ENCODE measurements at places on chromosomes 16 and 17.
A peak's percentile ranks its signal among the peaks of the same experiment; 100 is the strongest.

GRCh38 chr16:78696797-78697196, 597.3 kb downstream of the WWOX start:
- DNase-seq = no peak

GRCh38 chr16:81513204-81514040, 68.8 kb downstream of the CMIP start:
- no peak for DNase-seq

GRCh38 chr16:20866801-20867200, 33.4 kb downstream of the DCUN1D3 start:
- DNase-seq = no peak

DNA sequence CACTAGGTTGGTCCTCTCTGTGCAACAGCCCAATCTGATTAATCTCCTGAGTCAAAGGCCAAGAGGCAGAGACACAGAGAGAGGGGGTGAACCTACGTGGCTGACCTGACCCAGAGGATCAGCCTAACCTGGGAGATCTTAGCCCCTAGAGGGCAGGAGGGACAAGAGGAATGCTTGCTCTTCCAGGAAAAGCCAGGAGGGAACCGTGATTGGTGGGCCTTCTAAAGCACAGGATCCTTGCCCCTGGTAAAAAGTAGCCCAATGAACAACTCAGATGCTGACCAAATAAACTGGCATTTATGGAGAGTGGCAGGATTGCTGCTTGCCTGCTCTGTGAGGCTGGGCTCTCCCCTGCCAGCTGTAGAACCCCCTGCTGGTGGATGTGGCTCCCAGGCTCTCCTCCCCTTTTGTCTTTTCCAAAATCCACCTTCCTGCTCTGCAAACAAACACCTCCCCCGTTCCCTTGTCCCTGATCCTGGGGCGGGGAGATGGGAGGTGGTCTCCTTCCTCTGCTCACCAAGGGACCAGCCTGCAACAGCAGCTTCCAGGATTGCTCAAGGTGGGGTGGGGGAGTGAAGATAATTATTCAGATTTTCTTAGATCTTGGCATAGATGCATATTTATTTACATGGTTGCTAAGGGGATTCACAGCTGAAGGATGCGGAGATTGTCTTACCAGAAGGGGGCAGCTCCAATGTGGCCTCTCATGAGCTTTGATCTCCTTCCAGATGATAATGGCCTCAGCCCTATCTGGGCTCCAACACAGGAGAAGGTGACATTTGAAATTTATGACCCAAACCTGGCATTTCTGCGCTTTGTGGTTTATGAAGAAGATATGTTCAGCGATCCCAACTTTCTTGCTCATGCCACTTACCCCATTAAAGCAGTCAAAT, 71.9 kb downstream of the SDR42E1 start:
- no peak for DNase-seq

DNA sequence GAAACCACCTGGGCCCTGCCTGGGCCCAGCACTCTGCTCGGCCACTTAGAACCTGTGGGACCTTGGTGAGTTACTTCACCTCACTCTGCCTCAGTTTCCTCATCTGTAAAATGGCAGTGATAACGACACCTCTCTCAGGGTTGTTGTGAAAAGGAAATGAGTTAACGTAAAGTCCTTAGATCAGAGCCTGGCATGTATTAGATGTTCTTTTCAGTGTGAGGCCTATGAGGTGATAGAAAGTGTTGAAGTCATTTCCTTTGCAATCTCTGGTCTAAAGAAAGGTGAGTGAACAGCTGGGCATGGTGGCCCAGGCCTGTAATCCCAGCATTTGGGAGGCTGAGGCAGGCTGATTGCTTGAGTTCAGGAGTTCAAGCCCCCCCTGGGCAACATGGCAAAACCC, 51.7 kb upstream of the LGALS9 start:
- no peak for DNase-seq

DNA sequence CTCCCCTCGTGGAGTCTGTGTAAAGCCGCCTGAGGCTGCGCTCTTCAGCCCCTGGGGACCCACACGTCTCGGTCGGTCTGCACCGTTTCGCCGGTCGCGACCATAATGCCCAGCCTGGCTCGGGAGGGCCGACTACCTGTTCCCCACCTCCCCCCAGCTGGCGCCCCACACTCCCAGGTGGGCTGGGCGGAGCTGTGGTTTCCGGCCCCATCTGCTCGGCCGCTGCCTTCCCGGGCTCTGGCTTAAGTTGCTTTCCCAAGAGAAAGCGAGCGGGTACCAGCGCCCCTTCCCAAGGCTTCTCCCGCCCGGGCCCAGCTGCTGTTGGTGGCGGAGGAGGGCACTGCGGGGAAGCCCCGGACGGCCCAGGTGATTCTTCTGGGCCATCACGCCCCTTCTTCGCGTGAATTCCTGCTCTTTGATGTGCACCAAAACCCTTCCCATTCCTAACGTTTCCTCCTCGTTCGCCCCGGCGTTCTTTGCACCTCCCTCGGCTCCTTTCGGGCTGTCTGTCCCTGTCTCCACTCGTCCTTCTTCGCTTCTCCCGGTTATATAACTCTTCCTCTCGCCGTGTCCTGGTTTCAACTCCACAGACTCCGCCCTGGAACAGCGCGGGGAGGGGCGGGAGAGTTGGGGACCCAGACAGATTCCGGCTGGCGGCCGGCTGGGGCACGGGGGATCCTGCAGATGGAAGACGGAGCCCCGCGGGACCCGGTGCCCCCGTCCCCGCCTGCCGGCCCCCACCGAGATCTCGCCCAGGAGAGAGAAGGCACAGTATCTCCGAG, 2.0 kb downstream of the KDM6B start:
- no peak for DNase-seq

DNA sequence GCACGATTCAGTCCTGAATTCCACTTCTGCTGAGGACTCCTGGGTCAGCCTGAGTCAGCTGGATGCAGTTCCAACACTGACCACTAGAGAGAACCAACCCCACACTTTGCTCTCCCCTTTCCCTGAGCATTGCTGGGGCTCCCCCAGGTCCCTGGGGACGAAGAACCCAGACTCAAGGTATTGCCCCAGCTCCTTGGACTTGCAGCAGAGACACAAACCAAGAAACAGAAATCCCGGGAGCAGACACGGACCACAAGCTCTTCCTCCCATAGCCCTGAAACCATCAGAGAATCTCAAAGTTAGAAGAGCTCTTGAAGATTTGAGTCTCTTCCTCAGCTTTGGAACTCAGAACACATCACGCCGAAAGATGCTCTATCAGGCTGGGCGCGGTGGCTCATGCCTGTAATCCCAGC, 678 bp upstream of the GH1 start:
- DNase-seq = peak; percentile 75

GRCh38 chr17:55708175-55708974, 14.3 kb downstream of the TMEM100 start:
- no peak for DNase-seq

DNA sequence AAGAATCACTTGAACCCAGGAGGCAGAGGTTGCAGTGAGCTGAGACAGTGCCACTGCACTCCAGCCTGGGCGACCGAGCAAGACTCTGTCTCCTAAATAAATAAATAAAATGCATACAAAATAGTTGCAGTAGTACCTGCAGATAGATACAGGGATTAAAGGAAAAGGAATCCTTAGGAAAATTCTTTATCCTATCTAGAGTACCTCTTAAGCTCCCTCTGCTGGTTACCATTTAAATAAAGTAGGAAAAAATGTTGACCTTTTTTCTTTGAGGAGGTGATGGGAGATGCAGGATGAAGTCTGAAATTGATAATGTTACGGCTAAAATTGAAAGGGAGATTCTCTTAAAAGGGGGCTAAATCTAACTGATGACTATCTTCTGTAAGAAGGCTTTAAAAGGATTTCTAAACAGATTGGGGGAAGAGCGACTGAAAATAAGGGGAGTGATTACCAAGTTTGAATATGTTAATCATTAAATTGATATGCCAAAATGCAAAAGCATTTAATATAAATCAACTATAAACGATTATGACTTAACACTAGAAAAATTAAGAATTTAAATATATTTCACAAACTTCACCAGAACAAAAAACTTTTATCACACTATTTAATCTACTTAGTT, 29.4 kb downstream of the C16orf87 start:
- no peak for DNase-seq

- DNase-seq = no peak
Observed at GRCh38 chr16:81469183-81469677, 24.6 kb downstream of the CMIP start.

GRCh38 chr17:66724581-66725341, 110.2 kb upstream of the CACNG5 start:
- DNase-seq = no peak

- no peak for DNase-seq
Observed at GRCh38 chr17:81064678-81065475, 29.9 kb downstream of the BAIAP2 start.

DNA sequence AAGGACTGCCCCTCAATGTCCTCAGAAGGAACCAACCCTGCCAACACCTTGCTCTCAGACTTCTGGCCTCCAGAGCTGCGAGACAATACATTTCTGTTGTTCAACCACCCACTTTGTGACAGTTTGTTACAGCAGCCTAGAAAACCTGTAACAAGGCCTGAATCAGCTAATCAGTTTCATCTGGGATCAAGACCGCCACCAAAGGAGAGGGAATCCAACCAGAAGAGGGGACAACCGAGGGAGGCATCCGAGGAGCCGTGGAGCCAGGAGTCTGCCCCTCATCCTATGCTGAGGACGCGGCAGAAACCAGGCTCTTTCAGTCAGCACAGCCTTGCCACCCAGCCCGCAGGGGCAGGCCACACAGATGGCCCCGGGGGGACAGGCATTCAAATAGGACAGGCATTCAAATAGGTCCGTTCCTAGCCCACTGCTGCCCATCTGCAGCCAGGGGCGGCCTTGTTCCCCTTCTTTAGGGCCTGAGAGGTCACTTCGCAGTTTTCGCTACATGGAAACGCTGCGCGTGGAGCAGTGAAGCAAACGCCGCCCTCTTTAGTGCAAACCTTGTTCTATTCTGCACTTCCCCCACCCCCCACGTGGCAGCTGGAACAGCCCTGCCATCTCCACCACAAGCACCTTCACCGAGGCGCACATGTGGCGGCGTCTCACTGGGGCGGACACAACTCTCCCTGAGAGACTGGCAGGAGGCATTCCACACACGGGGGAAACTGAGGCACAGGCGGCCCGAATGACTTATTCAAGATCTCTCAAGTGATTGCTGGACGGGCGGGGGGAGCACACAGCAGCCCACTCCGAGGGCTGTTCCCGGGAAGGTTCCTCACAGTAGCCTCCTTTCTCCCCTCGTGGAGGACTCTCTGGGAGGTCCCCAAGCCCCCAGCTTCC, 26.7 kb downstream of the FA2H start:
- DNase-seq = no peak

- DNase-seq = no peak
Observed at GRCh38 chr17:63587770-63588169, 12.9 kb upstream of the TACO1 start.

DNA sequence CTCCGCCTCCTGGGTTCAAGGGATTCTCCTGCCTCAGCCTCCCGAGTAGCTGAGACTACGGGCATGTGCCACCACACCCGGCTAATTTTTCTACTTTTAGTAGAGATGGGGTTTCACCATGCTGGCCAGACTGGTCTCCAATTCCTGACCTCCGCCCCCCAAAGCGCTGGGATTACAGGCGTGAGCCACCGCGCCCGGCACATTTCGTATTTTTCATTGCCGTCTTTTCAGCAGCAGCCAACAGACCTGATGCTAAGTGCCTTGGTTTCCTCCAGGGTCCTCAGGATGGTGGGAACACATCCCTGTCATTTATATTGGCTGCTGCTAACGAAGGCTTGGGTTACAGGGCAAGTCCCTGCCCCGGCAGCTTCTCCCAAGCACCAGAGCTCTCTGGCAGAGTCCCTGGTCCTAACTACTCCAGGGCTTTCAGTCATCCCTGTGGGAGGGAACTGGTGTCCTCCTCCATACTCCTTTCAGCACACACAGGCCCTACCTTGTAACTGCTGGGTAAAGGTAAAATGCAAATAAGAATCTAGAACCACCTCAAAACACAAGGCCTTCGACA, 1.5 kb upstream of the RNF157 start:
- no peak for DNase-seq

DNA sequence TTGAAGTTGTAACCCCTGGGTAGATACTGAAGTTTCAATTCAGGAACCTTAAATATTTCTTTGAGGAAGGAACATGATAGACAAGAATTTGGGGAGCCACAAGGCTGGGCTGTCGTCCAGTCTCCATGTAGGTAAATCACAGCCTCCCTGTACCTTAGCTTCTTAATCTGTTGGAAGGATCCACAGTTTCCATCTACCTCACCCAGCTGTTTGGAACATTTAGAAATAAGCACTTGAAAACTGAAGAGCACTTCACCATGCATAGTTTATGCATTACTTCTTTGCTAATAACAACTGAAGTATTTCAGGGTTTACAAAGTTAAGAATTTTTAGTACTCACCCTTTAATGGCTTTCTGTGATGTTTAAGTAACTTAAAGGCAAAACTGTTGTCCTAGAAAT, 17.2 kb downstream of the TXNDC11 start:
- DNase-seq = no peak

DNA sequence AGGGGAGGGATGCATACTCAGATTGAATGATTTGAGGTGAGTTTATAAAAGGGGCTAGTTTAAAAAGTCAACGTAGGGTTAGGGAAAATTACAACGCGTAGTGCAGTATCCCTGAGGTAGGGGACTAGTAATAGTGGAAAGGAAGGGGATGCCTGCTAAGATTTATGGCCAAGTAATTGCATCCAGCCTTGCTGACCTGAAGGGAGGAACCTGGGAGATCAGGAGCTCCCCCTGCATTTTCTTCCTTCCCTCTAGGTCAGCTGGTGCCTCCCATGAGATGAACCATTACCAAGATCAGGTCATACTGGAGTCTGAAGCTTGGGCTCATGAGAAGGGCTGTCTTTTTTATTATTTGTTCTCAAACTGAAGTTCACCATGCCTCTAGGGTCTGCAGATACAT, 606.6 kb downstream of the TMEM114 start:
- DNase-seq = no peak

GRCh38 chr17:78356101-78356713, 3.7 kb downstream of the SOCS3 start:
- peak; percentile 88 for DNase-seq

- DNase-seq = no peak
Observed at GRCh38 chr16:61797296-61797795, 238.9 kb downstream of the CDH8 start.

DNA sequence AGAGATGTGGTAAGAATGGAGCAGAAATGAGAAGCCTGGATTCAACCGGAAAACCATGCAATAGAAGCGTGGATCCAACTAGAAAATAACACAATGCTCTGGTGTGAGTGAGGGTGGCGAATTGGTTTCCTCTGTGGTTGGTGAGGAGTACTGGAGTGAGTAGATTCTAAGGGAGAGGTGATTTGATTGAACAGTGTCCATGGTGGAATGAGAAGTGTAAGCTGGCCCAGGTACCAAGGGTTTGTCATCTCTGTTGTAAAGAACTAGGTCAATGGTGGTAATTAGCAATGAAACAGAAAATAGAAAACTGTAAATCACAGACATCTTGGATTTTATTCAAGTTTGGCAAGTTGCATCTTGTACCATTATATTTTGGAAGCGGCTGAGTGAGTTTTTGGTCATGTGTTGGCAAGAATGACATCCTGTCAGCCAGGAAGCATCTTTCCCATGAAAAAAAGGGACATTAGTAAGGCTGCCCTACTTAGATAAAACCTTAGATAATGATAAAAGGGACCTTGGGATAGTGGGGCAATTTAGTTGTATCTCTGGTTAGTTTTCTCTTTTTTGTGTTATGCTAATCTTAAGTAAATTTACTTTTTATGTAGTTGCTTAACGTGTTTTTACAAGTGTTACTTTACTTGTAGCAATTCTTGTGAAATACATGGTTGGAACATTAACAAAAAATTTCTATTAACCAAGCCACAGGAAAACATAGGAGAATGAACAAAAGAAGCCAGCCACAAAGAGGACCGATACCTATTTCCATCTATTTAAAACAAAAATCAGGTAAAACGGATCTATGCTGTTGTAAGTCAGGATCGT, 20.9 kb downstream of the HSD17B2 start:
- no peak for DNase-seq

GRCh38 chr16:67645397-67646121, 615 bp downstream of the CARMIL2 start:
- no peak for DNase-seq

Measured in activated CD4-positive, alpha-beta T cell treated with anti-CD3 and anti-CD28 coated beads, Interleukin-2, amount 50 U/mL, for 48 hours (primary cell).